Stimulated activated CD4-positive, alpha-beta T cell treated with anti-CD3 and anti-CD28 coated beads, TNF-alpha, amount 100 ng/mL, for 48 hours (primary cell): ENCODE measurements at places on chromosomes 5 and 9.

DNA sequence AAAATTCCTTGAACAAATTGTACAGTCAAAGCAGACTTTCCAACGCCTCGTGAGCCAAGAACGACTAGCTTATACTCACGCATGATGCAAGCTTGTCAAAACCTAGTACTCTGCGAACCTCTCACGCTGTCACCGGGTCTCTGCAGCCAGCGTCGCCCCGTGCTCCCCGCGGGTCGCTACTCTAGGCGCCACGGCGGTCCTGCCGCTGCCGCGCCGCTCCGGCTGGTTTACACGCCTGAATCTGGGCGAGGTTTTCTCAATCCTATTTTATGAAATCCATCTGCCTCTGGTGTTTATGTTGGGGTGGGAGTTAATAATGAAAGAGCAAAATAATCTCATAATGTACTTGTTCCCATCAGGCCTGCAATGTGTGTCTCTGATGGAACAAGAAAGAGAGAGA lies 90.9 kb downstream of the SV2C start:
- DNase-seq, result no peak

DNA sequence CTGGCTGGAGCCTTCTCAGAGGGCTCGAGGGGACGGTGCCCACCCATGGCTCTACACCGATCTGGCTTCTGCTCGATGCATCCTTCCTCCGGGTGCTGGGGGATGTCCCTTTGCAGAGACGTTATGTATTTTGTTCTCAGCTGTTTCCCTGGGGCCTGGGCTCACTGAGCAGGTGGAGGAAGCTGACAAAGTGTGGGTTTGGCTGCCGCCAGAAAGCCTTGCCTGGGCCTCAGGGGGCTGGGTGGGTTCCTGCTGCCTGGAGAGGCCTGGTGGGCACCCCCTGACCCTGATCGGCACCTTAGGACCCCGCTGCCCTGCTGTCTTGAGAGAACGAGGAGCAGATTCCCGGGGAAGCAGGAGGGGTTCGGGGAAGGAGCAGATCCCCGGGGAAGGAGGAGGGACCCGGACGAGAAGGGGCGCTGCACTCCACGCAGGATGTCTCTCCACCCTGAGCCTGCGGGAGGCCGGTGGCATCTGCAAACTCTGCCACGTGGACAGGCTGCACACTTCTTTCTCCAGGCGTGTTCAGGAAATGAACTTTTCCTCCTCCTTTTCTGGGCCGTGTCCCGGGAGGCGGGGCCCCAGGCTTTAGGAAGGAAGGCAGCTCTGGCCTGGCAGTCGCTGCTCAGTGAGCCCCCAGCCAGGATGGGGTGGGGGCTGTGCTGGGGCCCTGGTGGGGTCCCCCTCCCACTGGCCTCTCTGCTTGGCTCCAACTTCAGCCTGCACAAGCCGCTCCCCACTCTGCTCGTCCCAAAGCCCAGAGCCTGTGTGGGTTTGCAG lies 148.9 kb downstream of the RXRA start:
- DNase-seq, result no peak

- no peak for DNase-seq
Measured at GRCh38 chr9:88757406-88758010, 222.5 kb downstream of the NXNL2 start.

GRCh38 chr9:79396168-79396567 lies 175.6 kb upstream of the TLE4 start:
- no peak for DNase-seq

GRCh38 chr5:102678267-102679058 lies 76.6 kb upstream of the PAM start:
- DNase-seq, result no peak

DNA sequence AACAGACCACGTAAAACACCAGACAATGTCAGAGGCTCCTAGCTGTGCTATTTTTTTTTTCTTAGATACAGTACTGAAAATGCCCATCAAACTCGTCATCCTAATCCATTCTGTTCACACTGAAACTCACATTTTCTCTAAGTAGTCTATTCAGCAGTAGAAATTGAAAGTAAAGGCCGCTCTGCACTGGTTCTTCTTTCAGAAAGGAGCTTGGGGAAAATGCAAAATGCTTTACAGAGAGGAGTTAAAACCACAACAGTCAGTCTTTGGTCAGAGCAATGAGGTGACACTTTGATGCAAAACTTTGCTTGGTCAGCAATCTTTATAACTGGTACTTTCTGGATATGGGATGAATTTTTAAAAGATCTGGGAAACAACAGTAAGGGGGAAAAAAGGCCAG lies 43.8 kb upstream of the SUSD1 start:
- DNase-seq, result no peak

GRCh38 chr5:23718564-23718963 lies 211.2 kb downstream of the PRDM9 start:
- DNase-seq, result no peak

GRCh38 chr5:162487528-162488525 lies 420.3 kb downstream of the GABRG2 start:
- no peak for DNase-seq
